ENCODE measurements at places on chromosomes 7 and 10. TPM values are rescaled to one million over a fixed set of nuclear protein-coding genes. Genes with fewer than 3 reads are reported as not detected.

DNA sequence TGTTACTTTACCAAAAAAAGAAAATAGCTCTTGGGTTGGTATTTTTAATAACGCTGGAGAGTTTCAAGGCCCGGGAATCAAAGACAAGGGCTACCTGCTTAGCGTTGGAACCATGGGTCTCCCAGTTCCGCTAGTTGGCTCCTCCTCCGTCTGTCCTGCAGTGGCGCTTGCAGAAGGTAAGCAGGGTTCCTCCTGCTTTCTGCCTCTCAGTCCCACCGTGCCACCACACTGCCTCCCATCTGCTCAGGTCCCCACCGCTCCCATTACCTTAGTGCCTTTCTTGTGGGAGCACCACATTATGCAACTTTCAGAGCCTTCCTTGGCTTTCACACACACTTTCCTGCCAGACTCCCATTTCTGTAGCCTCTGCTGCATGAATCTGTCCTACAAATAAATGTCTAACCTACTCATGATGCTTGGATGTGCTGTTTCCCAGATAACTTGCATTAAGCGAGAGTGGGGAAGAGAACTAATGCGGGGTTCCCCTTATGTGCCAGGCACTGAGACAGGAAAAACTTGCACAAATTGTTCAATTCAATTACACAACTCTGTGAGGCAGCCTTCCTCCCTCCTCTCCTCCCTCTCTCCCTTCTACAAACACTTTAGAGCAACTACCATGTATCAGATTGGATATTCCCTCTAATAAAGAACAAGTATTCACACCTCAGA is 124.5 kb downstream of the AOAH start:
- no peaks in the 10 kb centered on the region for H3K4me1 ChIP-seq
- no peaks in the 10 kb centered on the region for H3K27me3 ChIP-seq
- no peaks in the 10 kb centered on the region for H3K36me3 ChIP-seq
- no peak overlapping the region for H3K27ac ChIP-seq
- DNase-seq = no peak

- no peaks in the 10 kb centered on the region for H3K27me3 ChIP-seq
- no peaks in the 10 kb centered on the region for H3K4me1 ChIP-seq
- H3K36me3 ChIP-seq = no peaks in the 10 kb centered on the region
- H3K27ac ChIP-seq = no peak overlapping the region
These were observed 17.7 kb downstream of the PTPRN2 start for GRCh38 chr7:158569858-158570323.

DNA sequence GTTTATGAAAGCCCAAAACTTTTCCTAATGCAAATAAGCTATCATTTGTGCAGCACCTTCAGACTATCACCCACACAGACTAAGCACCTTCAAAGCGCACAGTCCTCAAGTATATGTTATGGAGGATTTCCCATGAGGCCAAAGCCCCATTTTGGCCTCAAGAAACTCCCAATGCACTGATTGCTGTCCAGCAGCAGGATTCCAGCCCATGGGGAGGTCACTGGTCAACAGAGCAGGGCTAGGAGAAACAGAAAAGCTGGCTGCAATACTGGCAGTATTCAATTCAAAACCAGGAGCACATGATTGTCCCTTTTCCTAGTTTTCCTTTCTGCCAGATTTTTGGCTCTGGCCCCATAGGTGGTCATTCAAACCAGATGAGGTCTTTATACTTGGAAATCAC is 24.5 kb upstream of the KIAA1217 start:
- H3K36me3 ChIP-seq = no peaks in the 10 kb centered on the region
- H3K4me3 ChIP-seq = no peak overlapping the region
- no peak overlapping the region for H3K27ac ChIP-seq

The ZCWPW1 gene
- 0.30 TPM for polyA plus RNA-seq

The RBP4 gene
- polyA plus RNA-seq = not detected

DNA sequence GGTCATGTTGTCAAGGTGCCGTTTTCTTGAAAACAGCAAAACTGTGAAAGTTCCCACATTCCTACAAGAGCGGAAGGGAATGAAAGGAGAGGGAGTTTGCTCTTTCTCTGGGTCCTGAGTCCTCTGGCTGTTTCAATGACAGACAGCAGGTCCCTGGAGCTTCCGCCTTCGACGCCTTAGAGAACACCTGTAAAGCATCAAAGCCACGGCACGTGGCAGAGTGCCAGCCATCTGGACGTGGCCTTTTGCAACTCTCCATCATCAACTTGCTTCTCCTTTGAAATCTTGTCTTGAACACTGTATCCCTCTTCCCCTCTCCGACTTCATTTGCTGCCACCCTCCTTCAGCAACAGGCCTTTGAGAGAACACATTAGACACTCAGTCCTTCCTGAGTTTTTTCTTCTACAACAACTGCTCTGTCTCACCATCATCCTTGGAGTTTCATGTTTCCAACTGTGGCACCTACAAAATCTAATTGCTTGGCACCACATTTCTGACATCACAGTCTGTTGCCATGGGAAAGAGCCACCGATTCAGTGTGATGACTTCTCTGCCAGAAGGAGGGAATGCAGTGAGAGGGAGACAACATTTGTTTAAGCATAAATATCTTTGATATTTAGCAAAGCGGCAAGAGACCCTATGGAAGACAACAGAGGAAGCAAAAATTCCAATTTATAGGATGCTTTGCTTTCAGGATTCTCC is 204.9 kb upstream of the PTER start:
- H3K27me3 ChIP-seq = no peaks in the 10 kb centered on the region
- no peak for DNase-seq
- no peaks in the 10 kb centered on the region for H3K36me3 ChIP-seq
- no peak overlapping the region for H3K4me3 ChIP-seq

GRCh38 chr7:81802251-81802650 is 32.4 kb upstream of the HGF start:
- no peak overlapping the region for H3K4me3 ChIP-seq
- no peak overlapping the region for H3K27ac ChIP-seq
- no peaks in the 10 kb centered on the region for H3K27me3 ChIP-seq
- DNase-seq = no peak
- H3K4me1 ChIP-seq = no peaks in the 10 kb centered on the region
- no peaks in the 10 kb centered on the region for H3K36me3 ChIP-seq

DNA sequence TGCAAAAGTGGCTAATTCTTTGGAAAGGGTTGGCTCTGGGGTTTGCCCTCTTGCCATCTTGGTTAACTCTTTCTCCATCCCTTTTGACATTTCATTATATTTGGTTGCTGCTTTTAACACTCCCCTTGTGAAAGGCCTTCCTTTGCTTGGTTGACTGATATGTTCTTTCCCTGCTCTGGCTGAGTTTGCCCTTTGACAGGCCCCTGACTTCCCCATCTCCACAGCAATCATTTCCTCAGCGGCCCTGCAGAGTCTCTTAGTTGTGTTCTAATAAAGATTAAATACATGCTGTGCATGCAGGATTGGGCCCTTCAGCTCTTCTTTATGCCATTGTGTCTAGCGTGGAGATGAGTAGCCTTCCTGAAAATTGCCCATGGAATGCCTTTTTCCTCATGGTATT is 84.5 kb upstream of the CSTF2T start:
- H3K4me3 ChIP-seq = no peak overlapping the region
- no peaks in the 10 kb centered on the region for H3K36me3 ChIP-seq
- DNase-seq = no peak
- H3K27me3 ChIP-seq = no peaks in the 10 kb centered on the region

The PTN gene
- 0.13 TPM for polyA plus RNA-seq

GRCh38 chr7:155218276-155219153 is 79.2 kb upstream of the INSIG1 start:
- H3K27me3 ChIP-seq = no peaks in the 10 kb centered on the region
- H3K4me3 ChIP-seq = no peak overlapping the region
- H3K4me1 ChIP-seq = peaks cover 4% of the 10 kb centered on the region
- no peak for DNase-seq
- H3K27ac ChIP-seq = no peak overlapping the region
- no peaks in the 10 kb centered on the region for H3K36me3 ChIP-seq

- H3K27ac ChIP-seq = no peak overlapping the region
- H3K36me3 ChIP-seq = peaks cover 62% of the 10 kb centered on the region
- DNase-seq = no peak
- no peak overlapping the region for H3K4me3 ChIP-seq
These were observed 6.3 kb upstream of the PILRB start for GRCh38 chr7:100351657-100352058.

GRCh38 chr7:69932034-69932628 is 333.9 kb downstream of the AUTS2 start:
- H3K36me3 ChIP-seq = no peaks in the 10 kb centered on the region
- no peaks in the 10 kb centered on the region for H3K27me3 ChIP-seq
- H3K4me3 ChIP-seq = no peak overlapping the region
- no peak for DNase-seq
- H3K27ac ChIP-seq = no peak overlapping the region
- H3K4me1 ChIP-seq = no peaks in the 10 kb centered on the region

DNA sequence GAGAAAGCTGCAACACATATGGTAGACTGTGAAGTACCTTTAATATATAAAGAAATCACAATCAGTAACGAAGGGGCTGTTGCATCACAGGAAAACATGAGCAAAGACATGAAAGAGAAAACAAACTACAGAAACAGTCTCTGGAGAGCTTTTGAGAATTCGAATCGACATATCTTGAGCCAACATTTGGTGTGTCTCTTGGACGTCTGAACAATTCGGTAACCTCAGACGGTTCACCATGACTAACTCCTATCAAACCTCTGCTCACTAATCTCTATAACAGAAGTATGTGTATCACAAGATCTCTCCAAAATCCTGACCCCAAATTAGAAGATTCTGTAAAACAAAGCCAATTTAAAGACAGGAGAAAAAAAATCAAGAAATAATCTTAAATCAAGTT is 262.0 kb upstream of the YAE1 start:
- H3K27ac ChIP-seq = no peak overlapping the region
- no peaks in the 10 kb centered on the region for H3K27me3 ChIP-seq
- no peak for DNase-seq
- H3K36me3 ChIP-seq = no peaks in the 10 kb centered on the region
- H3K4me3 ChIP-seq = no peak overlapping the region

- no peaks in the 10 kb centered on the region for H3K27me3 ChIP-seq
- H3K27ac ChIP-seq = no peak overlapping the region
- H3K4me3 ChIP-seq = no peak overlapping the region
- H3K36me3 ChIP-seq = no peaks in the 10 kb centered on the region
These were observed 261.2 kb upstream of the SHH start for GRCh38 chr7:156073366-156074052.

- no peaks in the 10 kb centered on the region for H3K36me3 ChIP-seq
- no peak overlapping the region for H3K4me3 ChIP-seq
- no peaks in the 10 kb centered on the region for H3K4me1 ChIP-seq
- no peak overlapping the region for H3K27ac ChIP-seq
These were observed 198.1 kb upstream of the HABP2 start for GRCh38 chr10:113354711-113355110.

GRCh38 chr7:159159731-159160130 is 15.1 kb upstream of the VIPR2 start:
- no peaks in the 10 kb centered on the region for H3K27me3 ChIP-seq
- no peak for DNase-seq
- H3K27ac ChIP-seq = no peak overlapping the region
